B cell (primary cell): ENCODE measurements at places on chromosomes 1 and 21.

GRCh38 chr1:157994704-157995582, 1.5 kb downstream of the KIRREL1 start:
- peak; percentile 15 for DNase-seq

- DNase-seq, result no peak
These were observed 142.9 kb downstream of the GLUL start for GRCh38 chr1:182248721-182249120.

GRCh38 chr21:32981096-32981495, 44.6 kb upstream of the OLIG2 start:
- DNase-seq, result no peak

DNA sequence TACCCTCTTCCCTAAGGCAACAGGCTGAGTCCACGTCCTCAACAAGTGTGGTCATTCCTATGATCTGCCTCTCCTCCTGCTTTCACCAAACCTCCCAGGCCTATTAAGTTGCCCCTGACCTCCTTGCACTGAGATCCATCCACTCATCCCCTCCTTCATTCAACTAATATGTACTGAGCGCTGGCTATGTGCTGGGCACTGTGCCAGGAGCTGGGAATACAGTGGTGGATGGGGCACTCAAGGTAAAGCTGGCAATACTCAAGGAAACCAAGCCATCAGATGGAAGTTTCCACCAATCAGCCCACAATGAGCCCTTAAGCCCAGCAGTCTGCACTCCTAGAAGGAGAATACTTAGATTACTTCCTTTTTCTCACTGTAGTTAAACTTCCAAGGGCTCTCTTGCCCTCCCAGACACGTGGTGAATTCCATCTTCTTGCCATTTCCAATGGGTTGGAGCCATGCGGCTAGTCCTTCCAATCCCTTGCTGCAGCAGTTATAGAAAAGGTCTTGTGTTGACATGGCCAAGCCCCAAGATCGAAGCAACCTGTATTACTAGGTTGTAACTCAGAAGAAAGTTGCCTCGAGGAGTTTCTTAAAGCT, 279.9 kb upstream of the RUNX1 start:
- no peak for DNase-seq

- DNase-seq, result no peak
These were observed 3.4 kb downstream of the WNT9A start for GRCh38 chr1:227944090-227944930.

DNA sequence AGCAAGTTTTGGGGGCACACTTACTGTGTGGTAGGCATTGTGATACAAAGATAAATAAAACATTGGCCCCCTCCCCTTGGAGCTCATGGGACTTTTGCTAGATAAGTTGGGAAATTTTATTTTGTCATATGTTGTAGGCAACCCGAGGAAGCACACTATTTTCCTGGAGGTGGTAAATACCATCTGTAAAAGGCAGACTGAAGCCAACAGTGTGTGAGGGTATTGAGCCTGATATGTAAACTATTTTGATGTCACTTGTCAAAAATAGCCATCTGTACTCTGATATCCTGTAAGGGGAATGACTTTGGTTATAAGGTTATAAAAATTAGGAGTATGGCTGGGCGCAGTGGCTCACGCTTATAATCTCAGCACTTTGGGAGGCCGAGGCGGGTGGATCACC, 30.6 kb downstream of the VANGL2 start:
- peak; percentile 36 for DNase-seq

DNA sequence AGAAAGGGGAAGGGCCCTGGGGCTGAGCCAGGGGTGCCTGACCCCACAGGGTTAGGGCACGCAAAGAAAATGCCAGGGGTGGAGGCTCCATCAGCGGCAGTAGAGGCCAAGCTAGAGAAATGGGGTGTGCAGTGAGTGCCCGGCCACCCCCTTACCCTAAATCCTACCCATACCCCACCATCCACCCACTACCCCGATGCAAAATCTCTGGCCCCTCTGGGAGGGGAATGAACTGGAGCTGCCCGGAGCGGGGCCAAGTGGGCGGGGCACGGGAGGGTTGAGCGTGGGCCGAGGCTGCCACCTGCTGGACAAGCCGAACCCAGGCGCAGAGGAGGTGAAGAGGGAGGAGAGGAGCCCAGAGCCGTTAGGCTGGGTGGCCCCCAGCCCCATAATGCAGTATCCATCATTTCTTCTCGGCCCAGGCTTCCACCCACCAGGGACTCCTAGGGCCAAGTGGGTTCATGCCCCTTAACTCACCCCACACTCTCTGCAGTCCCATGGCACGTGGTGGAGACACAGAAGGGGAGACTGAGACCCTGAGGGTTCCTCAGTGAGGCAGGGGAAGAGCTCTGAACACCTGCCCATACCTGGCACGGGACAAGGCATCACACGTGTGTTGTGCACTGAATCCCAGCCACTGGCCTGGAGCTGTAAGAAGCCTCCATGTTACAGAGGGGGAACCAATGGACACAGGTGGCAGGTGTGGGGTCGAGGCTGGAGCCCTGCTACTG, 1.4 kb upstream of the C1QC start:
- peak; percentile 73 for DNase-seq

DNA sequence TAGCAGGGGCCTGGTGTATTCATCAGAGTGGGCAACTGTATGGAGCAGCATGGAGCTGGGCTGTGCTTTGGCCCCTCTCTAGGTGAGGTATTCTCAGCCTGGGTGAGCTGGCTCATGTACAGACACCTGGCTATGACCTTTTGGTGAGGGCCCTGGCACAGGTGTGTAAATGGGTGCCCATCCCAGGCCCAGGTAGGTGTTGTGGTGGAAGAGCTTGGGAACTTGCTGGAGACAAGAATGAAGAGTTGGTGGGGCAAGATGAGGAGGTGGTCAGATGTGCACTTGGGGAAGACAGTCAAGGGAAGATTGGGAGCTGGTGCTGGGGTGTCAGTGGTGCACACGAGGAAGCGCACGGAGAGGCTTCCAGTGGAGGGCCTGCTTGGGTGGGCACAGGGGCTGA, 95.5 kb downstream of the TRIM11 start:
- no peak for DNase-seq

- no peak for DNase-seq
These were observed 8.3 kb downstream of the BCAR3 start for GRCh38 chr1:93673163-93673829.

GRCh38 chr1:42932442-42932941, 26.2 kb downstream of the SLC2A1 start:
- no peak for DNase-seq

- DNase-seq, result no peak
These were observed 287.5 kb upstream of the B3GALT2 start for GRCh38 chr1:193473932-193474331.

GRCh38 chr1:53658489-53659230, 80.3 kb downstream of the GLIS1 start:
- no peak for DNase-seq

GRCh38 chr1:218741852-218742251, 396.7 kb downstream of the TGFB2 start:
- DNase-seq, result no peak

GRCh38 chr1:48200166-48200900, 22.2 kb upstream of the SLC5A9 start:
- DNase-seq, result no peak

- DNase-seq, result no peak
These were observed 55.6 kb upstream of the PRMT6 start for GRCh38 chr1:107000902-107001301.

DNA sequence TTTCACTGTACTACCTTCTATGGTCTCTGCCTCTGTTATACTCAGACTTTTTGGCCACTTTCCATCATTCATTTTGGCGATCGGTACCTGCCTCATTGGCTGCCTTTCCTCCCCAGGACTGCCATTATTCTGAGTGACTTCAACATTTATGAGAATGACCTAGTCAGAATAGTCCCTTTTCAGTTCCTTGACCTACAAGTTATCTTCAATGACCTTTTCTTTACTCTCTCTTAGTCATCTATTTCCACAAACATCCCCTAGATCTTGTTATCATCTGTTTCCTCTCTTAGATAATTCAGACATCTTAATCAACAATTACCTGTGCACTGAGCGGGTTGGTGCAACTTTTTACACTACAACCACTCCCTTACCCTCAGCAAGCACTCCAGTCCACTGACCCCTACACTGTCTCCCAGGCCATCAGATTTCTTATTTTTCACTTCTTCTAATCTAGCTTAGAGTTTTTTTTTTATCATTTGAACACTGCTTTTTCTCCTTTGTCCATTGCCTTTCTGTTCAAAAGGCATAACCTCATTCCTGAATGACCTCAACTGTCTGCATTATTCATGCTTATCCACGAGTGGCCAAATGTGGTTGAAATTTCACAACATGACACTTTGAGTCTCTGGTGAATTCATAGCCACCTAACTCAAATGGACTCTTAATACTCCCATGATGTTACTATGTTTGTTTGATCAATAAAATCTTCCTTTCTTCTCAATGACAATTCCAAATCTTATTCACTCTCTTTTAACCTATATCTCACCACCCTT, 112.7 kb downstream of the HMCN1 start:
- no peak for DNase-seq

- DNase-seq, result no peak
These were observed 39.9 kb upstream of the TSPAN2 start for GRCh38 chr1:115129071-115129640.

- DNase-seq, result no peak
These were observed 320.0 kb downstream of the BRINP2 start for GRCh38 chr1:177490786-177491185.

DNA sequence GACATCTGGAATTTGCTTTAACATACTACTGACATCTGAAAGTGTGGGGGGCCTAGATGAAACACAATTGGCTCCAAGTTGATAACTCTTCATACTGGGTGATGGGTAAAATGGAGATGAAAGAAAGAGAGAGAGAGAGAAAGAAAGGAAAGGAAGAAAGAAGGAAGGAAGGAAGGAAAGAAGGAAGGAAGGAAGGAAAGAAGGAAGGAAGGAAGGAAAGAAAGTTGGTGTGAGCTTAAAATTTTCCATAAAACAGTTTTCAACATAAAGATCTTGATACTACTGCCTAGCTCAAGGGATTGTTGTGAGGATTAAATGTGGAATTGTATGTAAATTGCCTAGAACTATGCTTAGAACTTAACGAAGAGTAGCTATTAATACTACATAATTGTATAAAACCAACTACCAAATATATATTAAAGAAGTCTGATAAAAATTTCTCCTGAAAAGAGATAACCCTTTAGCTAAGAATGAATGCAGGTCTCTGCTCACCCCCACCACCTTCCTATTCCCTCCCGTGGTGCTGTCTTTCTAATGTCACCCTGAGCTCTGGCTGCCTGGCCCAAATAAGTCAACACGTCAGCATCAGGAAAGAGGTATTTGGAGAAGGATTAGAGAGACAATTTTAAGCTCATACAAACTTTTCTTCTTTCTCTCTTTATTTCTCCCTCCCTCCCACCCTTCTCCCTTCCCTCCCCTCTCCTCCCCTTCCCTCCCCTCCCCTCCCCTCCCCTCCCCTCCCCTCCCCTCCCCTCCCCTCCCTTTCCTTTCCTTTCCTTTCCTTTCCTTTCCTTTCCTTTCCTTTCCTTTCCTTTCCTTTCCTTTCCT, 89.3 kb upstream of the SGIP1 start:
- DNase-seq, result no peak
